Activated effector memory CD4-positive, alpha-beta T cell treated with anti-CD3 and anti-CD28 coated beads, Interleukin-2, amount 50 U/mL, for 16 hours (primary cell): ENCODE measurements at places on chromosomes 1 and 21.
A peak's percentile ranks its signal among the peaks of the same experiment; 100 is the strongest.

GRCh38 chr1:183144752-183145151 lies 41.3 kb upstream of the LAMC2 start:
- DNase-seq, result no peak

DNA sequence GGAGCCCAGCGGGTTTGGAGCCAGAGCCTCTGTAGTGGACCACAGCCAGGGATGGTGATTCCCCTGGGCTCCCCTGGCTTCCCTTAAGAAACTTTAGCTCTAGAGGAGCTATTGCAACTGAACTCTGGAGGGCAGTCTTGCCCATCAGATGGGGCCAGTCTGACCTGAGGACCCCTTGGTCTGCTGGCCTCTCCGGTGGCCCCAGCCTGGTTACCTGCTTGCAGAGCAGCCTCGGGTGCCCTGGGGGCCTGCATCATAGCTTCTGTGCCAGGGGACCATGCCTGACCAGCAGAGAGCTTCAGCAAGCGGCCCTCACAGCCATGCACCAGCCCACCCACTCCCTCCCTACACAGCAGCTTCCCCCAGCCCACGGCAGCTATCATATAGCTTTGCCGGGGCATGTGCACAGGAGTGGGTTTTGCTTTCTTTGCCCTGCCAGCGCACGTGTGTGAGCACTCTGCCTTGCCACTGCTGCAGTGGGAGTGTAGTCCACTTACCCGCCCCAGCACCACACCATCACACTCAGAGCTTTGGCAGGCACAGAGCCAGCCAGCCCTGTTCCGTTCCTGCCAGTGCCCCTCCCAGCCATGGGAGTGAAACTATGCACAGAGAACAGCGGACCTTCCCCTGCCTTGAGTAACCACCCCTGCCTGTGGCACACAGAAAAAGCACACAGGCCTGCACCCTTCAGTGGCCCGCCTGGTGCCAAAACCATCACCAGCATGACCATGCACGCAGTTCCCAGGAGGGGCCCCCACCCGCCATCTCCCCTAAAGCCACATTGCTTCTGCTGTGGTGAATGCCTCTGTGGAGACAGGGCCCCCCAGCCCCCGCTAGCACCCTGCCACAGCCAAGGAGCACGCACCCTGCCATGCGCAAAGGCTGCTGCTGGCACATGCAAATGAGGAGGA lies 442.9 kb upstream of the NEGR1 start:
- peak; percentile 51 for DNase-seq

- peak; percentile 28 for DNase-seq
These were observed 55.5 kb downstream of the SCCPDH start for GRCh38 chr1:246779561-246780175.

DNA sequence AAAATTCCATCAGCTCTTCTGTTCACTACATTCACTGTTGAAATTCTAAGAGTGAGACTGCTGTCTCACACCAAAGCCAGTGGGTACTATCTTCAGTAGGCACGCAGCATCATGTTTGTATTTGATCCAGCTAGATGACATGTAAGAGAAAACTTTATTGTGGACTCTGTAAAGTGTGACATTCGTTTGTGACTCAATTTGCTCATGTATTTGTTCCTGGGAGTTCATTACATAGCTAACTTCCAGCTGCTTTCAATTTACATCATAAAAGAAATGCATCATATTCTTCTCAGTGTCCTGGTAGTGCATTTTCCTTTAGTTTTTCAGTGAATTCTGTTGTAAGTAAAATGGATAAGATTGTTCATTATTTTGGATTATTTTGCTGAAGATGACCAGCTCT lies 31.4 kb downstream of the CTH start:
- no peak for DNase-seq

DNA sequence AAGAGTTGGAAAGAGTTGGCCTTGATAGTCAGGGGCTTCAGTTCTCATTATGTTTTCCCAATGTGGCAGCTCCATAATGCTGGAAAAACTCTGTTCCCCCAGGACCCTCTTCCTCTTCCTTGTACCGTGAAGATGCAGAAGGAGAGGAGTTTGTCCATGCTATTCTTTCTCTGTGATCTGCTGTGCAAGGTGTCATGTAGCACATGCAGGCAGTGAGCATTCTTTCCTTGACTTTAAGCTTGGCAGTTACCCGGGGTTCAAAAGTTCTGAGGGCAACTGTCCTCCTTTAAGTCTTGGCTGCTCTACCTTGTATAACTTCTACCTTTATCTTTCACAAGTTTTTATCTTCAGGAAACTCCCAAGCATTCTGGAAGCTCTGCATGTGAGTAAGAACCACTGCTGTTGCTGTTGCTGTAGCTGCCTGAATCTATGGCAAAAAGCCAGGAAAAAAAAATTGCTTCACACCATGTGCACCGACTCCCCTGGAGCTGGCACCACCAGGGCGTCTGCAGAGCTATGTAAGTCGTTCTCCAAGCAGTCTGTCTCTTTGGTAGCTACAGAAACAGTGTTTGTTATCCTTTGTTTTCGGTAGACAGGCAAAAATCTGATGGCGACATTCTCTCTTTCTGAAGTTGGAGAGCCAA lies 42.7 kb upstream of the SLC16A1 start:
- DNase-seq, result no peak

GRCh38 chr21:41622831-41623548 lies 115.0 kb upstream of the TMPRSS2 start:
- DNase-seq, result peak; percentile 71

GRCh38 chr1:185731446-185731845 lies 2.7 kb upstream of the HMCN1 start:
- DNase-seq, result no peak

DNA sequence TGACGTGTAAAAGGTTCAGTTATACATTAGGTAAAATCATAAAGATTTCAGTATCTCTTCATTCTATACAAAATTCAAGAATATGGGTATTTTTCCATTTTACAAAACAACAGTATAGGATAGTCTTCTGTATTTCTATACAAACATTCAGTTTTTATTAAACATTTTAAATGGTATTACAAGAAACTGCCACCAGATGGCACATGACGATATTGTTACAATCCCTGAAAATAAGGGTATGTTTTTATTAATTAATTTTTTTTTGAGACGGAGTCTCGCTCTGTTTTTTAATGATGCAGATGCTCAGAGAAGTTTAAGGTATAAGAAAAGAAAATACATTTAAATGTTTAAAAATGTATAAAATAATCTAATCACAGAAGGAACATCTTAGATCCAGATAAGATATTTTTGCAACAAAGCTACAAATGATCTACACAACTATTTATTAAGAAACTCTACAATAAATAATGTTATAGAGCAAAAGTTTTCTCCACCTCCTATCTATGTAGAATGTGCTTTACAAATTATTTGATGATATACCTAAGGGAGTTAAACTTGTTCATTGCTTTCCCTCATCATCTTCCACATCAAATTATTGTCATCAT lies 23.5 kb upstream of the RSBN1 start:
- DNase-seq, result no peak

DNA sequence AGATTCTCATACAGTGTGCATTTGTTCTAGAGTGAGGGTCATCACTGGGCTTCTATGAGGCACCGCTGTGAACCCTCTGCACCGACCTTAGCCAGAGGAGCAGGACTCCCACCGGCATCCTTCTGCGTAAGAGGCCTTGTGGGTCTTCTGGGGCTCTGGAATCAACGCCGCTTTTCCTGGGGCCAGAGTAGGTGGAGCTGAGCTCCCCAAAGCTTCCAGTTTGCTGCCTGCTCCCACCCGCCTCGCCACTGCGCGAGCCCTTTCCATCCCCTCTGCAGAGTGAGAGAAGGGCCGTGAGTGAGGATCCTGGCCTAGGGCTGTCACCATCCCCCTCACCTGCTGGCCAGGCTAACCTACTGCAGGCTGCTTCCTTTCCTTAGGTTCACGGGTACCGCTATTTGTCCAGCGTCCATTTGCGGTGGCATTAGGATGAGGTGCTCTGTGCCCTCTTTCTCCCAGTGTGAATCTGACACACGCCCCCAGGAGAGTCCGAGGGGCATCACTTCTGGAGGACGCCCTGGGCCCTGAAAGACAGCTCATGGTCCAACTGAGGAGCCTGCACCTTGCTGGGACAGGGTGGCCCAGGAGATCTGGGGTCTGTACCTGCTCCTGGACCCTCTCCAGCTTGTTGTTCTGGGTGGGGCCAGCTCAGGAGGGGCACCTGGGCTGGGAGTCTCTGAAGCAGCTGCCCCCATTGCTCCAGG lies 36.2 kb downstream of the UMODL1 start:
- no peak for DNase-seq

DNA sequence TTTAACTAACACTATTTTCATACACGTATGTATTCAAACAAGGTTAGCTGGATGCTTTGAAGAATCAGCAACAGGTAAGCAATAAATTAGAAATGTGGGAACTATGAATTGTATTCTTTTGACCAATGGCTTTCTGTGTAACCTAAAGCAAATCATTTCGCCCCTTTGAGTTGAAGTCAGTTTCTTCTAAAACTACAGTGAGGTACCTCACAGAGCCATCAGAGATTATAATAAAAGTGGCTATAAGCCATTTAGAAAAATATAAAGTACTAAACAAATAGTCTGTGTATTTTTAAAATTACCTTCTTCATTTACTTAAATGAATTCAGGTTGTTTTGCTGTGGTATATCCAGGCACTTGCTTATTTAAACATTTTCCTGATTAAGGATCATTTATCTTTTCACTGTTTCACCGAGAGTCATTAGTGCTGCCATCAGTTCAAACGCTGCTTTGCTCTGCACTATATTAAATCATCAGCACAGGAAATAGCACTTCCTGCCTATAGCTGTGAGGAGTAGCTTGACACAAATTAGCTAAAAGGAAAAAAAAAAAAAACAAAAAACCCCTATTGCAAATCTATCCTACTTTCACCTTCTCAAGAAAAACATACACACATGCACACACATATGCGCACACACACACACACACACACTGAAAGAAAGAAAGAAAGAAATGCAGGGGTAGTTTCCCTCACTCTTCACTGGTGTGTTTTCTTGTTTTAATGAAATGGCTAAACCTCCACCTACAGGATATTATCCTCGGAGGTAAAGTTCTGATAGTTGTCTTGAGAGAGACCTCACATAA lies 39.8 kb upstream of the C1orf105 start:
- DNase-seq, result no peak

GRCh38 chr1:173669491-173669941 lies at the start of gene ANKRD45:
Gene ANKRD45 (minus strand): TSS chr1:173669851. CDS start chr1:173659418, 10,433 bp downstream.
- DNase-seq, result no peak

DNA sequence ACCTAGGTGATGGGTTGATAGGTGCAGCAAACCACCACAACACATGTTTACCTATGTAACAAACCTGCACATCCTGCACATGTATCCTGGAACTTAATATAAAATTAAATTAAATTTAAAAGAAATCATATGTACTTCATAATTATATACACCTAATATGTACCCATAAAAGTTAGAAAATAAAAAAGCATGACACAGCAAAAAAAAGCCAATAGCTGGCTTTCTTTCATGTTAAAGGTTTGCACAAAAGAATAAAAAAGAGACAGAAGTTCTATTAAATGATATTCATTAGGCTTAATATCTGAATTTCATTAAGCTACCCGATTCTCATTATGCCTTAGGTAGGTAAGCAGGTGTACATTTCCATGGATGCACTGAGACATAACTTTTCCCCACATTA lies 5.2 kb upstream of the PRMT6 start:
- DNase-seq, result no peak

GRCh38 chr1:93798291-93798690 lies 80.7 kb downstream of the DNTTIP2 start:
- no peak for DNase-seq

- DNase-seq, result no peak
These were observed 46.0 kb downstream of the GRHL3 start for GRCh38 chr1:24364975-24365678.

- no peak for DNase-seq
These were observed 34.8 kb upstream of the EPHA8 start for GRCh38 chr1:22528451-22528850.

- no peak for DNase-seq
These were observed 123.2 kb downstream of the PTPRC start for GRCh38 chr1:198761859-198762616.

DNA sequence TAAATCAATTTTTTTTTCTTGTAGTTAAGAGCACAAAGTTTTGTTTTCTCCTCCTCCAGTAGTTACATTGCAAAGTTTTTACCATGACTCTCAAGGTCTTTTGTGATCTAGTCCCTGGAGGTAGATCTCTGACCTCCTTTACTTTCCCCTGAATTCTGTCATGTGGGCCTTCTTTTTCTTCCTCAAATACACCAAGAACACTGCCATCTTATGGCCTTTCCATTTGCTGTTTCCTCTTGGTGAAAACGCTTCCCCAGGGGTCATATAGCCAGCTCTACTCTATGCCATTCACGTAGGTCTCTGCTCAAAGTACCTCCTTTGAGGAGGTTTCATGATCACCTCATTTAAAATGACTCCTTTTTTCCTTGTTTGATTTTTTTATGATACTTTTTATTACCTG lies 2.7 kb downstream of the DDX20 start:
- DNase-seq, result no peak

- peak; percentile 43 for DNase-seq
These were observed 12.3 kb downstream of the TAL1 start for GRCh38 chr1:47219590-47220220.

- no peak for DNase-seq
These were observed 1030.3 kb upstream of the ADGRL4 start for GRCh38 chr1:80036690-80037432.

DNA sequence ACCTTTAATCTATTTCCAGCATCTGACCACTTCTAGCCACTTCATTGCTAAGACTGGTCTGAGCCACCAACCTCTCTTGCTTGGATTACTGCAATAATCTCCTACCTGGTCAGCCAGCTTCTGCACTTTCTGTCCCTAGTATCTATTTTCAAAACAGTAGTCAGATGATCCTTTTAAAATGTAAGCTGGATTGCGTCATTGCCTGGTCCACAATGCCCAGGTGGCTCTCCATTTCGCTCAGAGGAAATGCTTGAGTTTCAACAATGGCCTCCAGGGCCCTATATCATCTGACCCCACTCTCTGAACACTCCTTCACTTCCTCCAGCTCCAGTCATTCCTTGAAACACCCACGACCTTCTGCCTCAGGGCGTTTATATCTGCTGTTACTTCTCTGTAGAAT lies 2.3 kb downstream of the FYB2 start:
- DNase-seq, result no peak

DNA sequence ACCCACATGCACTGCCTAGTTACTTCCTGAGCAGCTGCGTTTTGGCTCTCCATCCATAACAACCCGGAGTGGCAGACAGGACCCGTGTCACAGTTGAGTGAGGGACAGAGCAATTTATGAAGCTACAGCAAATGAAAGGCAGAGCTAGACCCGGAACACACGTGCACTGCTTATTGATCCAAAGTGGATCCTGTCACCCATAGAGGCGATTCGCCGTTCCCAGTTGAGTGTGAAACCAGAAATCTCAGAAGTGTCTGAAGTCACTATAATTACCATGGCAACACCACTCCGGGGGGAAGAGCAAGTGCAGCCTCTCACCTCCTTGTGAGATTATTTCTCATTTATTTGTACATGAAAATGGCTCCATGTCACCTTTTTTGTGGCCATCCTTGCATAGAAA lies 365.2 kb downstream of the DSCAM start:
- DNase-seq, result no peak
